ENCODE measurements at places on chromosomes 1 and 21.

- no peak for DNase-seq
Observed at GRCh38 chr21:41070284-41070683, 97.7 kb upstream of the BACE2 start.

GRCh38 chr1:228287541-228288425 lies 79.9 kb downstream of the OBSCN start:
- DNase-seq = no peak

GRCh38 chr1:98048751-98049325 lies 128.0 kb upstream of the DPYD start:
- DNase-seq = no peak

DNA sequence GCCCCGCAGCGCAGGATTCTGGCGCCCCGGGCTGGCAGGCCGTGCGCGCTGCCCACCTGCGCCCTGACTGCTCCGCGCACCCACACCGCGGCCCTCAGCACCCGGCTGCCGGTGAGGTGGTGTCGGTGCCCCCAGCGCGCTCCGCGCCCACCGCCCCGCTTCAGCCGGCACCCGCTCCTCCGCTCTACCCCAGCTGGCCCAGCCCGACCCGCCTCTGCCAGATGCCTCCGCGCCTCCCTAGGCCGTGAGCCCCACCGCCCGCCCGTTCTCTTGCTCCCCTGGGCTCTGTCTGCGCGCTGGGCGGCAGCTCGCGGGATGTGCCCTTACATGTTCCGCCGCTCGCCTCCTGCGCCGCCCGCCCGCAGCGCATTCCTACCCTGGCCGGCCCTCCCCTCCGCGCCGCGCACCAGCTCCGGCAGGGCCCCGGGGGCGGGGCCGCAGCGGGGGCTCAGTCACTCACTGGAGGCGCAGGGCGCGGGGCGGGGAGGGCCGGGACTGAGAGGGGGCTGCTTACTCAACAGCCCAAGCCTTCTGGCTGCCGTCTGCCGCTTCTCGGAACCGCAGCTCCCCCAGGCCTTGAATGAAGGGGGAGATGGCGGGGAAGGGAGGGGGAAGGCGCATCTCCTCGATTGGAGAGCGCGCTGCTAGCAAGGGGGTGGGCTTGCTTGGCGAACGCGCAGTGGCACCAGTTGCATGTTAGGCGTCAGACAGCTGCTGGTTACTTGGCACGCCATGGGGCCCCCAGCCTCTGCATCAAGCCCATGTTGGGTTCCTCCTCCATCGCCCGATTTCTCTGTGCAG lies at the start of gene PHLDA3:
Gene PHLDA3 (minus strand): TSS at position 345 of the 801 bp plus-strand sequence. CDS start 402 bp downstream, outside the sequence.
- no peak for DNase-seq

DNA sequence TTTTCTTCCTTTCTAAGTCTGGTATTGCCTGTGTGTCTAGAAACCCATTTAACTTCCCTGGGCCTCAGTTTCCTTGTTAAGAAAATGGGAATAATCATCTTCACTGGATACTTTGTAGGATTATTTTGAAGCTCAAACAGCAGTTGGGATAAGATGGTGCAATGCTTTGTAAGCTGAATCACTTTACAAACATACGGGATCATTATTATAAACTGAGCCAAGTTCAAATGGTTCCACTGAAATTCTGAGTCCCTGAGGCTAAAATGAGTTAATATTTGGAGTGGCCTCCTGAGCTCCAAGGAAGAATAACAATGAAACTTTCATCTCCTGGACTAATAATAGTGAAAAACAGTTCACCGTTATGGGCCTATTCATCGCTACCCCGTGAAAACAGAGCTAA lies 388.0 kb downstream of the PLPP3 start:
- DNase-seq = no peak

DNA sequence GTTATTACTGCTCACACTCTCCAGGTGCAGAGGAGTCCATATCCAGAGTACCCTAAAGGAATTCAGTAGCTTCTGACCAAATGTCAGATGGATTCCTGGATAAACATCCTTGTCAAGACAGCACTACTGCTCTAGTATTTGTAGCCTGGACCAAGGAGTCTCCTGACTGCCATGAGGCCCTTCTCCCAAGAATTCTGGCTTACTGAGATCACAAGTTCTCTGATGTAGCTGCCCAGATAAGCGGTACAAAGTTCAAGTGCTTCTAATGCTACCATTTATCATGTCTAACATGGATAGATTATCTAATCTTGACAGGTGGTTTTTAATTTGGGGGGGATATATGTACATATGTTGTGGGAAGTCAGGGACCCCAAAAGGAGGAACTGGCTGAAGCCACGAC lies 196.6 kb upstream of the HMCN1 start:
- DNase-seq = no peak

GRCh38 chr1:18653916-18654315 lies 23.3 kb downstream of the PAX7 start:
- no peak for DNase-seq

DNA sequence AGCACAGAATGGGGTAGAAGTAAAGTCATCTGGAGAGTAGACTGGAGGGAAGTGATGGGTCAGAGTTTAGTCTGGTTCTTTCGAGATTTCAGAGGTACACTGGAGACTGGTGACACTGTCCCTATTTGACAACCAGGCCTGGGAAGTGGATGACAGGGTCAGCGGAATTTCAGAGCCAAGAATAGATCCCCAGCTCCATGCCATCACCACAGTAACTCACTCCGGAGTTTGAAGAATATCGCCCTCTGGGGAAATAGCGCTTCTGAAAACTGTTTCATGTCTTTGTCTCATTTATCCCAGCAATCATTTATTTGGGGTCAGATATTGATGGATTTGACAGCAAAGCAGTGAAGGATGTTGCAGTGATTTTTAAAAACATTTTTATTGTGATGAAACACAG lies 7.6 kb upstream of the NFASC start:
- no peak for DNase-seq

GRCh38 chr1:61227857-61228550 lies 145.6 kb downstream of the NFIA start:
- DNase-seq = no peak

GRCh38 chr1:59556398-59556797 lies 258.4 kb upstream of the HOOK1 start:
- no peak for DNase-seq

- no peak for DNase-seq
Observed at GRCh38 chr1:13540866-13541265, 27.1 kb upstream of the LRRC38 start.

- no peak for DNase-seq
Observed at GRCh38 chr1:1330366-1331067, 563 bp upstream of the TAS1R3 start.

DNA sequence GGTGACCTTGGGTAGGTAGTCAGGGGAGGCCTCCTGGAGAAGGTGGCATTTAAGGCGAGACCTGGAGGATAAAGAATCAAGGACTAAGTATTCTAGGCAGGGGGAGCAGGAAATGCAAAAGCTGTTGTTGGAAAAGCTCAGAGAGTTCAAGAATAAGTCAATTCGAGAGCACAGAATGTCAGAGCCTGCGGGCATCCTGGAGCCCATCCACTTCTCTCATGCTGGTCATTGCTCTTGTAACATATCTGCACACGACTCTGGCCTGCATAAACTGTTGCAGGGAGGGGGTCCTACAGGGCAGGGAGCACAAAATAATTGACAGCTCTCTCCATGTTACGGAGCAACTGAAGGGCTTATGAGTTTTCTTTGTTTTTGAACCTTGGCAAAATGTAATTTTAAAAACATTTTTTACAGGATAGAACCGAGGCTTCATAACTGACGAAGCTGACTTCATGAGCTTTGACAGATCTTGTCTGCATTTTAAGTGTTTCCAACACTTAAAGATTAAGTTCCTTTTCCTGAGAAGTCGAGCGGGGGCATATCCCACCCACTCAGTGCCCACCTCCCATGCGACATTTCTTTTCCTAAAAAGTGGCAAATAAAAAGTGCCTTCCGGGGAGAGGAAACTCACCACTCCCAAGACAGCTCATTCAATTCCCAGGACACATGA lies 4.2 kb downstream of the PLA2G5 start:
- peak; percentile 34 for DNase-seq

DNA sequence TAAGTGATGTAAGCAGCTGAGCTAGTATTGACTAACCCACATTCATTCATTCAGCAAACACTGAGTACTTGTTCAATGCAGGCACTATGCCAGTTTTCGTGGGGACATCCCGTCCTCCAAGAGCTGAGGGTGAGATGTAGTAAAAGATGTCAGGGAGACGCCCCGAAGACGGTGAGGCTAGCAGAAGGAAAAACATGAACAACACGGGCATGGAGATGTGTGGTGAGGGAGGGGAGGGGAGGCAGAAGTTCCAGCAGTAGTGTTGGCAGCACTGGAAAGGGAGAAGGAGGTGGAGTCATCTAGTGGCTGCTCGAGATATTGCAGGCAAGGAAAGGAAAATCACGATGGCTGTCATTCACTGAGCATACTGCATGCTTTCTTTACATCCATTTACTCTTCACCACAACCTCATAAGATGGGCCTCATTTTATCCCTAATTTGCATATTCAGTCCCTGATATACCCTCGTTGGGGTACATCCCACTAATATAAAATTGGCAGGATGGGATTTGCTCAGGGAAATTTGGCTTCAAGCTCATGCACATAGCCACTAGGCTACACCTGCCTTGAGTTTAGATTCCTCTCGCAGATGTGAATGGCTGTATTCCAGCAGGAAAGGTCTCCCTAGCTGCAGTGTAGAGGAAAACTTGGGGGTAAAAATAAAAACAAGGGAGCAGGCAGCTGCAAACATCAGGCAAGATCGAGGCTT lies 14.5 kb downstream of the PDZK1IP1 start:
- no peak for DNase-seq

DNA sequence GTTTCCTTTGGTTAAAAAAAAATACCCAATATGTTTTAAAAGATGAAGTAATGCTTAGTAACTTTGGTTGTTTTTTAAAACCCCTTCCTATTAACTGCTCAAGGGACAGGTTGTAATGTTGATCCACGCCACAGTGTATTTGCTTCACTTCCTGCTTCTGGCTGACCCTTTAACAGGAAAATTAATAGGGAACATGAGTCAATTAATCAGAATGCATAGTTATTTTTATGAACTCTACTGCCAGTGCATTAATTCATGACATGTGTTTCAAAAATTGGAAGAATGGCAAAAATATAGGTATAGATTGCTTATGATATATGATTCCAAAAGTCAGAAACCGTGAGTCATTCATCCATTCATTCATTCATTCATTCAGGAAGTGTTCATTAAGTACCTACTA lies 204.8 kb downstream of the SETD4 start:
- DNase-seq = no peak

- no peak for DNase-seq
Observed at GRCh38 chr1:162680419-162681121, 48.3 kb downstream of the DDR2 start.

DNA sequence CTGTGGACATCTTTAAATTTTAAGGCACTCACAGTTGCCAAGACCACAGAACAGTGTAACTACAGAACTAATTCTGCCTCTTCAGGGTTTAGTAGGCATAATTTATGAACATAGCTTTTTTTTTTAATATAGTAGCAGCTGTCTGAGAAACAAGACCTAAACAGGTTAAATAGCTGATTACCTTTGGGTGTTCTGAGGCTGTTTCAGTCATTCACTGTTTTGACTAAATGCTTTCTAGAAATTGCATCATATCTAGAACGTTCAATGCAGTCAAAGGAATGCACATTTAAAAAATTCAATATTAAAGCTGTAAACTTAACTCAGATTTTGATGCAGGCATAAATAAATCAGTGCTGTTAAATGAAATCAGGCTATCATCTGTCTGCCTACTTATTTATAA lies 101.6 kb downstream of the BRINP3 start:
- no peak for DNase-seq

GRCh38 chr1:150793221-150793620 lies 14.8 kb downstream of the CTSK start:
- no peak for DNase-seq

GRCh38 chr1:229758101-229759036 lies 132.3 kb downstream of the URB2 start:
- no peak for DNase-seq

DNA sequence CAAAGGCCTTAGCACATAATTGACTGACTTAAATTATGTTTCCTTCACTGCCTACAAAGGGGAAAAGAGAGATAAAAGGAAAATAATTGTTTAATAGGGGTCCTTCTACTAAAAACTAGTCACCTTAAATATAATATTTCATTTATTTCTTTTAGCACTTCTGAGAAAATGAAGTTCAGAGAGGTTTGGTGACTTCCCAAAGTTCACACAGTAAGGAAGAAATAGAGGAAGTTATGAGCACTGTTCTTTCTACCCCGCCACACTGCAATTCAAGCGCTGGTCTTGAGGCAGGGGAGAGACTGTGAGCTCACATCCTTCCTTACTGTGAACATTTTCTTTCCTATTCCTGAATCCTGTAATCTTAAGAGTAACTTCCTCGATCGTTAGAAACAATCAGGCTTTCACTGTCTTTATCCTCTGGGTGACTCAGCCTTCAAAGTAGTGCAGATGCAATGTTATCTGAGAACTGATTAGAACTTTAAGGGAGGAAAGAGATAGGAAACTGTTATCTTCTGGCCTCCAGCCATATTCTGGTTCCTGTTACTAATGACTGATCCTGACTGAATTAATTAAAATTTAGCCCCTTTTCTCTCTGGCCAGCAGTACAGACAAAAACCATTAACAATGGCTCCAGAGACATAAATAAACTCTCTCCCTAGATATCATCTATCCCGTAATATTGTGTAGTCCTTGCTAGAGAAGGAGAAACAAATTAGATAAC lies 6.8 kb downstream of the RGS5 start:
- no peak for DNase-seq

- DNase-seq = no peak
Observed at GRCh38 chr1:27545271-27545670, 55.3 kb upstream of the WASF2 start.

DNA sequence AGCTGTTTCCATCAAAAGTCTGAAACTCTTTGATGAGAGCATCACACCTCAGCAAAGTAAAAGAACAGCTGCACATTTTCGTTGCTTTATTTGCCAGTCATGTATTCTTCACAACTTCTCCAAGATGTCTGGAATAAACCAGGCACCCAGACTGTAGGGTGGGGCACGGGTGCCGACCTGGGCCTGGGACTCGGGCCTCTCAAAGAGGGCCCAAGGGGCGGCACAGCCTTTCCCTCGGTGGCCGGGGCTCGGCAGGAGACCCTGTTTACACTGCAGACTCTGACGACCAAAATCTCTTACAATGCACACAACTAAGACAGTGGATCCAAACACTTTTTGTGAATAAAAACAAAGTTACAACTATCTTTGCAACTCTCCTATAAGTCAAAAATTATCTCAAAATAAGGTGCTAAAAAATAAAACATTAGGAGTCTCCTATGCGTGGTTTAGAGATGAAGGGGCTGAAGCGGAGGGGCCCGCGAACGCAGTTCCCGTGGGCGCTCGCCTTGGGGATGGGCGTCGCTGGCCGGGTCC lies 696 bp downstream of the LSS start:
- no peak for DNase-seq

- no peak for DNase-seq
Observed at GRCh38 chr1:224720216-224720615, 104.1 kb downstream of the CNIH3 start.

DNA sequence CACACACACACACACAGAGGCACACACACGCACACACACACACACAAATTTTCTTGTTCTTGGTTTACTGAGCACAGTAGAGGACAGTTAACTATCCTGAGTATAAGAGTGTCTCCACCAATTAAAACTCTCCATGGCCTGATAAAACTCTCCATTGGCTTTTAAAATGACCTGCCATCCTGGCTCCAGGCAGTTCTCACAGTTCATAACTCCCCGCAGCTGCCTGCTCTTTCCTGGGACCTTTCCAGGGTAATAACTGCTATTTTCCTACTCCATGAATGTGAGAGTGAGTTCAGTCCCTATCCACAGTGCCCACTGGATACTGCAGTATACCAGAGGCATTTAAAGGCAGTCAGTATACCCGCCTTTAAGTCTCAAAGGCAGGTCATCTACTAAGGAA lies 351.5 kb downstream of the PLPP3 start:
- DNase-seq = no peak
